ENCODE measurements at places on chromosomes 7 and 10.

GRCh38 chr10:102678068-102678400 lies 33.8 kb downstream of the TRIM8 start:
- no peak for DNase-seq

GRCh38 chr10:92839191-92840085 lies 8.9 kb upstream of the EXOC6 start:
- peak; percentile 86 for DNase-seq

DNA sequence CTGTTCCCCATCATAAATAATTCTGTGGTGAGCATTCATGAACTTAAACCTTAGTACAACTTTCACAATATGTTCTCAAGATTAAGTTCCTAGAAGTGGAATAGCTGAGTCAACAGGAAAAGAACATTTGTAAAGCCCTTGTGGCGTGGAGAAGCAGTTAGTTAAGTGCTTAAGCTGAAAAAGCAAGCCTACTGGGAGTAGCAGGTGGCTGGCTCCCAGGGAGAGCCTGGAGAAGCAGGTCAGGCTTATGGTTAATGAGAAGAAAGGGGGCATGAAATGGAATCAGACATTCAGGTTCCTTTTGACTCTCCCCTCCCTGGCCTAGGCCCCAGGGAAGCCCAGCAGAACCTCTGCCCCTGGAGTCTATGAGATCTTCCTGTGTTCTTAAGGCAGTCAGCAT lies 35.3 kb downstream of the VSTM4 start:
- no peak for DNase-seq

DNA sequence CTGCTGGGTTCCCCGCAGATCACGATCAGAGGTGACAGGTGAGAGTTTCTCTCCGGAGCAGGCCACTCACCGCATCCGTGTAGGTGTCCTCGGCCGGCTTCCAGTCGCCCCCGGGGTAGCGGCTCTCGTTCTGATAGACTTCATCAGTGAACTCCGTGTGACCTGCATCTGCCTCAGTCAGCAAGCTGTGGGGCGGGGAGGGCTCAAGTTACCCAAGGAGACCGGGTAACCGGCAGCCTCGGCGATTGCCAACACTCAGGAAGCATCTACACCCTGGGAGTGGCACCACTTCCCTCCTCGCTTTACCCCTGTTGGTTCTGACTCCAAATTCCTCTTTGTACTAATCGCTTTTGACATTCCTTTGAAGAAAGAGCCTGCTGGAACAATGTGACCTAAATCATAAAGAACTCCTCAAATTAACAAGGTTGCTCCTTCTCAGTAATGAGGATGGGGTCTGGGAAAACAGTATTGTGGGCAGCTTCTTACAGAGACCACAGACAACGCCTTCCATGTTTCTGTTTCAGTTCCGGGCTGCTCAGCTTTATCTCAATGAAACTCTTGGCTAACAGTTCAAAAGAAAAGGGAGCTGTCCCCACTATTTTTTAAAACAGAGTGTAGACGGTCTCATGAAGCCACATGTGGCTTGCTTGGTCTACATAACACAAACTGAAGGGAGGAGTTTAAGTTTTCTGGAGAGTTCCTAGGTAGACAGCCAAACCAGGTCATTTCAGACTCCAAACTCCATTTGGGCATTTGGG lies 118.1 kb downstream of the MYOF start:
- no peak for DNase-seq

DNA sequence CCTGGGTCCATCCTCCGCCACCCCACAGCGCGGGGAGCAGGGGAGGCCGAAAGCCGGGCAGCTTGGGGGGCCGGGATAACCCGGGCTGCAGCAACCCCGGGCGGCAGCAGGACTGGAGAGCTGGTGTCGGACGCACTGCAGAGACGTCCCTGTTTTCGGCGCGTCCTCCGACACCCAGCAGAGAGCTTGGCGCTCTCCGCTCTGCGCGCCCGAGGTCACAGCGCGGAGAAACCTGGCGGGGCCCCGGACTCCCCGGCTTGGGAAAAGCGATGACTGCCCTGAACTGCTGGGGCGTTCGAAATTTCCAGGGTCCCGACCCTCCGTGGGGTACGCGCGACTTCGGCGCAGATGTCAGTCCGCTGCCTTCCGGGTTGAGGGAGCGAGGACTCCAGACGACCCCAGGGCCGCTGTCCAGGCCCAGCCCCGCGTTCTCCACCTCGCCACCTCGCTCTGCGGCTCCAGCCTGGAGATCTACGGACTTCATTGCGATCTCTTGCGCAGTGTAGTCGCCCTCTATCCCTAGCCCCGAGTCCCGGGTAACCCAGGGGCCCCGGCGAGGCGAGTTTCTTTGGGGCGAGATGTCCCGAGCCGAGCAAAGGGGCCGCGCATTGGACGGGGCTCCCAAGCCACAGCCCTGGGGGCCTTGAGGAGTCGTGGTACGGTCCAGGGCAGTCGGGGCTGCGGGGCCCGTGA lies 617 bp upstream of the FOXI2 start:
- no peak for DNase-seq

DNA sequence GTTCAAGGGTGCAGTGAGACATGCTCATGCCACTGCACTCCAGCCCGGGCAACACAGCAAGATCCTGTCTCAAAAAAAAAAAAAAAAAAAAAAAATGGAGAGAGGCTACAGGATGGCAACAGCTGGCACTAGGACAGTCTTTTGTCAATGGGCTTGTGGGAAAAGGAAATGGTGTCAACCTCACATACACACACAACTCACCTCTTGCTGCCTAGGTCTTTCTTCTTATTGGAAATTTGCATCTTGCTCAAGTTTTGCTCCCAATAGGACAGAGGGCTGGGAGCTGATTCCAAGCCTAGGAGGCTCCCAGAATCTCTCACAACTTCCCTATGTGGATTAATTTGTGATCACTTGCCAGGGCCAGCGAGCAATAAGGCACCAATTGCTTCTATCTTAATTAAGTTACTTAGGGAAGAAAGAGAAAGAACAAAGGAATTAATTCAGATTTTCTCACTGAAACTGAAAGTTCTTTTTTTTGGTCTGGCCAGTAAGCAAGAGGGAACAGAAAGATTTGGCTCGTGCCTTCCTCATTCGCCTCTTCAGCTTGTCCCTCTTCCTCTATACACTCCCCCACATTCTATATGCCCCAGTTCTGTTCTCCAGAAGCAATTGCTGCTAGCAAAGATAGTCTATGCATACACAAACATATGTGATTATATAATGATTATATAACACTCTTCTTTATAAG lies 33.8 kb downstream of the MAP3K8 start:
- DNase-seq, result no peak

- no peak for DNase-seq
Measured at GRCh38 chr10:35933940-35934641, 292.0 kb upstream of the FZD8 start.

- DNase-seq, result no peak
Measured at GRCh38 chr7:131895541-131896164, 339.2 kb upstream of the PODXL start.

DNA sequence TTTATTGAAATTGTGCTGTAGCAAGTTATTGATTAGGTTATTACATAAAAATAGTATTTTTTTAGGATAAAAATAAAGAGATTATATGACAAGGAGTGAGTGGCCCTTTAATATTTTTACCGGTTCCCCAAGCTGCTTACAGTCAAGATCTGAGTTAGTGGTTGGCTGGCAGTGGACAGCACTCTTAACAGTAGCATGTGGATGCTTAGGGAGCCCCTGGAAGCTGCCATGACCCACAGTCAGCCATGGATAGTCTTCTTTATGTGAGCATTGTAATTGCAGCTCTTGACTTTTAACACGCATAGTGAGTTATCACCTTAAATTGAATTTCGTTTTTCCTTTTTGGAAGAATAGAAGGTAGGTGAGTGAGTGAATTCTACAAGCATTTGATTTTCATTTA lies 22.1 kb downstream of the RAB18 start:
- no peak for DNase-seq

DNA sequence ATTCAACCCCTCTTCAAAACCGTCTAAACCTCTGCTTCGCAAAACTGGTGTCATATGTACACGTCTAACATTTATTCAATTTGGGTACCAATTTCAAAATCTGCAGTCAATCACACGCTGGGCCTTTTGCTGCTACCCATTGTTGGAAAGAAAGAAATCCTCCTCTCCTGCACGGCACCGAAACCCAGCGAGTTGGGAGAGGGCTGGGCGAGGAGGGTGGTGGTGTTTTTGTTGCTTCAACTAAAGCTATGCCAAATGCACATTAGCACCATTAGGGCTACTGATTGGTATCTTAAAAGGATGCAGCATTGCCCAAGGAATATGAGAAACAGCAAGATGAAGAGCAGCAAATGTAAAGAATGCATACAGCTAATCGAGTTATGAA lies 7.8 kb downstream of the EBF3 start:
- no peak for DNase-seq

- DNase-seq, result no peak
Measured at GRCh38 chr10:80647173-80647833, 109.6 kb downstream of the SH2D4B start.

- no peak for DNase-seq
Measured at GRCh38 chr7:85882335-85882734, 695.5 kb upstream of the SEMA3D start.

GRCh38 chr10:35215107-35215506 lies 88.5 kb downstream of the CREM start:
- no peak for DNase-seq

DNA sequence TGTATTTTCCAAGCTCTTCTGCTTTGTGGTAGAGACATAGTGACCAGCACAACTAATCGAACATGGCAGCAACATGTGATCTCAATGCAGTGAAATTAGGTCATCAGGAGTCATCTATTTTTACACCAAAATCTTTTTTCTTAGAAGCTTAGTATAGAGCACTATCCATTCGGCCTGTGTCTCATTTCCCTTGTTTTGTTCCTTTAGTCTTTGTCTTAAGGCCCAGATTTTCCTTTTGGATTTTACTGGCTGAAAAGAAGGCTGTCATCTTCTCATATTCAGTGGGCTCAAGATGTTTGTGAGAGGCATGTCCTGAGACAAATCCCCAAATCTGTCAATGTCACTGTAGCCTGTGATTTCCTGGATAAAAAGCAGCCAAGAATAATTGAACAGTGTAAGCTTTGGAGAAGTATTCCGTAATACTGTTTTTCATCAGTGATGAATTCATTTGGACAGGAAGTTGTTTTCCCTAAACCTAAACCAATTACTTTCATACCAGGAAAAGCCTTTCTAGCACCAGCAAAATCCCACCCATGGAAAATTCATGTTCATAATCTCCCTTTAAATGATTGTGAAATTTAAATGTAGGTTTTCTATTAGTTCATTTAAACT lies 55.2 kb downstream of the MAGI2 start:
- no peak for DNase-seq

- no peak for DNase-seq
Measured at GRCh38 chr7:150375662-150376521, 3.2 kb upstream of the ZNF775 start.

DNA sequence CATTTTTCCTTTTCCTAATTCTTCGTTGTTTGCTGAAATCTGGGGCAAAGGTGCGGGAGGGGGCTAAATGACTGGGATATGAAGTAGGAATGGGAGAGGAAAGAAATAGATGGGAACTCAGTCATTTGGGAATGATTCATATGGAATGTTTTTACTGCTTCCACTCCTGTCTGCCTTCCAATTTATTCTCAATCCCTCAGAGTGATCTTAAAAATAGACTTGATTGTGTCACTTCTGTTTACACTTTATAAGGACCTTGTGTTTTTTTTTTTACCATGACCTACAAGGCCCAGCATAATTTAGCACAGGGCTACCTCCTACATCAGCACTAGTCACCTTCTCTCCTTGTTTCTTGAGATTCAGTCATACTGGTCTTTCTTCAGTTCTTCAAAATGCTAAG lies 97.9 kb downstream of the PTEN start:
- no peak for DNase-seq

GRCh38 chr10:44352316-44353127 lies 32.4 kb downstream of the CXCL12 start:
- DNase-seq, result no peak

- no peak for DNase-seq
Measured at GRCh38 chr10:70164163-70164562, 6.2 kb downstream of the SAR1A start.

- DNase-seq, result peak; percentile 91
Measured at GRCh38 chr10:101291331-101292193, 62.3 kb upstream of the LBX1 start.

GRCh38 chr7:127873715-127874636 lies 157.3 kb downstream of the LRRC4 start:
- no peak for DNase-seq

DNA sequence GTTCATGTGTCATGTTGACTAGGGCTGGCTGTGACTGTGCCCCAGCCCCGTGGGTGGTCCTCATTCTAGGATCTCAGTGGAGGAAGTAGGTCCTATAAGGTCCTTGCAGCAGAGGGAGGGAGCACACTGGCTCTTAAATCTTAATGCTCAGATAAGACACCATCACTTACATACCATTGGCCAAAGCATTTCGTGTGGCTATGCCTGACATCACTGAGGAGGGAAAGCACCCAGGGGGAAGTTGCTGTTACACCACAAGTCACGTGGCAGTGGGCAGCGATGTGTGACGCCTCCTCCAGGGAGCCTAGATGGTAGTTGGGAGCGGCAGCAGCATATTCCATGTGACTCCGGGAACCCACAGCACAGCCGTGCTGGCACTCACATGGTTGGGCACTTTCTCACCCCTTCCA lies 224.7 kb upstream of the SH2B2 start:
- DNase-seq, result no peak

DNA sequence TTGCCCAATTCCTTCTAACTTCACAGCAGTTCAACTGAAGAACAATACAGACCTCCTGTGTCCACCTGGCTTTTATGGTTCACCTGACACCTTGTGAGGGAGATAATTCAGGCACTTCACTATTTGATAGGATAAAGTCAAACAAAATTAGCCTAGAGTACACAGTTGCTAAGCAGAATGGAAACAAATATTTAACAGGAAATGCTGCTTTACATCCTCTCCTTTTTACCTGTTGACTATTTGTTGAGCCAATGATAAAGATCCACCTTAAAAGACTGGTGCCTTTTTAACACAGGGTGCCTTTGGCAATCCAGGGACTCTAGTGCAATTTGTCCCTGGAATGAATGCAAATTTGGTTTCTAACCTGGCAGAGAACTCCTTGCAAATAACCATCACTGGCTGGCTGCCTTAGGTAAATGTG lies 39.8 kb downstream of the ITPRID1 start:
- DNase-seq, result no peak

DNA sequence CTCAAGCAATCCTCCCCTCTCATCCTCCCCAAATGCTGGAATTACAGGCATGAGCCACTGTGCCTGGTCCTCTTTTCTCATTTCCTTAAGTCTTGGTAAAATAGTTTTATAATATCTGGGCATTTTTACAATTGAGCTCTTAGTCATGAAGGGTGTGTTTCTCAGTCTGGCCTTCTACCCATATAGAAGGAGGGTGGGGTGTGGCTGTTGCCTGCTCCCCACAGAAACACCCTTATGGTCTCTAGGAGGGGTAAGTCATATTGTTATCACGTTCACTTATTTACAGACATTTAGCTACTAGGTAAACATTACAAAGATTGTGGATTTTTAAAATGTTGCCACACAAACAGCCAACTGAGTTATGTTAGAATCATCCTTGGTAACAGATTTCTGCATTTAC lies 6.7 kb upstream of the OTUD1 start:
- no peak for DNase-seq

DNA sequence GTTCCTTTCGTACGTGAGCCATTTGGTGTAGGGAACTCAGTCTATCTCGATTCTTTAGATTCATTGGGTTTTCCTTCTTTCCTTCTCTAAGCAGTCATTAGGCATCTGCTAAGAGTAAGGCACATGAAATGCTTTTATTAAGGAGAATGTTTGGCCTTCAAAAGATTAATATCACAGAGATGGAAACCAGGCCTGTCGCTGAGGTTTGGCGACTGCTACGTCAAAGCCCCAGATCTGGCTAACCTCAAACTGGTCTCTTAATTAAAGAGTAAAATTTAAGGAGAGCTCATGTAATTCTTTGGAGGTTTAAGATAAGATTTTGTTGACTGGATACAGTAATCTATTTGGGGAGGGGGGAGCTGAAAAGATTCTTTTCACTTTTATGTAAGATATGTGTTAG lies 189.8 kb downstream of the JCAD start:
- DNase-seq, result no peak

All from HEK293T (cell line).